Kidney epithelial cell (primary cell): ENCODE measurements at places on chromosomes 7 and 10.

GRCh38 chr10:133357285-133358161 is at the start of gene FUOM:
Gene FUOM, minus strand, starts transcription at chr10:133358019. Its CDS starts 12 bp downstream, at chr10:133358007.
- no peak for DNase-seq

GRCh38 chr10:89224739-89225443 is 17.8 kb upstream of the CH25H start:
- no peak for DNase-seq

- DNase-seq, result no peak
Measured at GRCh38 chr10:96413151-96413787, 54.5 kb upstream of the OPALIN start.

- DNase-seq, result no peak
Measured at GRCh38 chr7:81383846-81384245, 386.0 kb downstream of the HGF start.

DNA sequence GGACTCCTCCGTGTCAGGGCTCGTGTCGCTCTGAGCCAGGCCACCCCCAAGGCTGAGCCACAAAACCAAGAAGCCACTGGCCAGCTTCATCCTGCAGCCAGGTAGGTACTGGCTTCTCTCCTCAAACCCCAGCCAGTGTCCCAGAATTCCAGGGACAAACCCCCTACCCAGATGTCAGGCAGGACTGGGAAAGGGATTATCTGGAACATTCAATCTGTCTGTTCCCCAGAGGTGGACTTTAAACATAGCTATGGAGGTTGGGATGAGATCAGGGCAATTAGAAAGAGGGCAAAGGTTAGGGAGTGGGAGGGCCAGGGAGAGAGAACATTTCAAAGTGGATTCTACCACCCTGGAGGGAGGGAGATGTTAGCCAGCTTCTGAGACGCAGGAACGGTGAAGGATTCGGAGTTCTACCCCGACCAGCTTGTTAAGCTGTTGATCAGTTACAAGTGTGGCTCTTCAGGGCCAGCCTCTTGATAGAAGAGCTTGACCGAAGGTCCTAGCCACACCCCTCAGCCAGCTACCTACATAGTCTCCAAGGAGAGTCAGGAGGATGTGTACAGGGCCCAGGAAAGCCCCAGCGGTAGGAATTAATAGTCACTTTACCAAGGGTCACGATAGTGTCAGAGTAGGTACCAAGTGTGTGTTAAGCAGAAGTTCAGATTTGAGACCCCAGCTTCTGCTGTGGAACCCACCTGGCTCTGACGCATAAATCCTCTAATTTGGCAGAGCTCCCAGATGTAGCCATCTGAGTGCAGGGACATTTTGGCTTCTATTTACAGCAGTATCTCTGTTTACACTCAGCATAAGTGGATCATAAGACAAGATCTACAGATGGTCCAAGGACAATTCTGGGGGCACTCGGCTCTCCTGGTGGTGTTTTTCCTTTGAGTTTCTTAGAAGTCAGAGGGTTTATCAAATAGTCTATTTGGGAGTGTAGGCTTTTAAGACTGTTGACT is at the start of gene PLA2G12B:
TSS of gene PLA2G12B (minus strand) at position 211 of the 959 bp plus-strand sequence. CDS start at position 90, 121 bp downstream.
- no peak for DNase-seq

DNA sequence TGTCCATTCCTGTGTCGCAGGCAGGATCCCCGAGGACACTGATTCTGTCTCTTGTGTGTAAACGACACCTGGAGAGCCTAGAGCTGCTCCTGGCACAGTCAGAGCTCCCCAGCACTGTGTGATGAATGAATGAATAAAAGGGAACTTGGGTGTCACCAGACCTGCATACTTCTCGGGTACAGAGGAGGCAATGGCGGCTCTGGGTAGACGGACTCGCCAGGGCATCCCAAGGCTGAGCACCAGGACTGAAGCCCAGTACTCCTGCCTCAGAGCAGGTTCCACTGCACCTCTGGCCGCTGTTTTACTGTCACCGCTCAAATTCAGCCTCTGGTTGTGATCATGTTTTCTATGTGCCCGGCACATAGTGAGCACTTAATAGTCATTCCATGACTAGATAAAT is 255.8 kb downstream of the GLRX3 start:
- DNase-seq, result no peak

- DNase-seq, result no peak
Measured at GRCh38 chr10:48455392-48456151, 149.1 kb downstream of the MAPK8 start.

GRCh38 chr10:8150401-8150905 is 96.0 kb downstream of the GATA3 start:
- DNase-seq, result no peak

DNA sequence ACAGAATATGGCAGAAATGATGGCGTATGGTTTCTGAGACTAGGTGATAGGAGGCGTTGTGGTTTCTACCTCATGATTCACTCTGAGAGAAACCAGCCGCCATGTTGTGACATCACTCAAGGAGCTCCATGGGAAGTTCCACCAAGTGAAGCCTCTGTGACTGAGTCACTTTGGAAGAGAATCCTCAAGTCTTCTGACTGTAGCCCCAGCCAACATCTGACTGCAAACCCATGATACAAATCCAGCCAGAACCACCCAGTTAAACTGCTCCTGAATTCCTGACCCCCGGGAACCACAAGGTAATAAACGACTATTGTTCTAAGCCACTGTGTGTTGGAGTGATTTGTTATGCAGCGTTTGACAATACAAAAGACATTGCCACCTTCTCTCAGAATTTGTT is 91.1 kb upstream of the CARD11 start:
- no peak for DNase-seq

GRCh38 chr10:98320486-98321185 is 52.6 kb upstream of the LOXL4 start:
- DNase-seq, result no peak

DNA sequence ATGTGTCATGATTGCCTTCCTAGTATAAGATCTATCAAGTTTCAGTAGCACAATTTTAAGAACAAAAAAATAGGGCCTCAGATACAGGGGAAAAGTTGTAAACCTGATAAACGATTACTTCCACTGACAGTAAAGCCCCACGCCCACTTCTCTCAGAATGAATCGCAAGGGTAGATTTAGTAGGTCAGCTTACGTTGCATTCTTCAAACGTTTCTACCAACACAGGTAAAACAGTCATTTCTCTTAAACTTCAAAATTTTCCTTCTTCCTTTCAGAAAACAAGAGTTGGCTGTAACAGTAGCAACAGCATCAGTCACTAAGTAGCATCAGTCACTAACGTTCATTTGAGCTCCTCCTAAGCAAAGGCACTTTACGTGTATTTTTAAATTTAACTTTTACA is 221.5 kb downstream of the ADAM12 start:
- DNase-seq, result no peak

DNA sequence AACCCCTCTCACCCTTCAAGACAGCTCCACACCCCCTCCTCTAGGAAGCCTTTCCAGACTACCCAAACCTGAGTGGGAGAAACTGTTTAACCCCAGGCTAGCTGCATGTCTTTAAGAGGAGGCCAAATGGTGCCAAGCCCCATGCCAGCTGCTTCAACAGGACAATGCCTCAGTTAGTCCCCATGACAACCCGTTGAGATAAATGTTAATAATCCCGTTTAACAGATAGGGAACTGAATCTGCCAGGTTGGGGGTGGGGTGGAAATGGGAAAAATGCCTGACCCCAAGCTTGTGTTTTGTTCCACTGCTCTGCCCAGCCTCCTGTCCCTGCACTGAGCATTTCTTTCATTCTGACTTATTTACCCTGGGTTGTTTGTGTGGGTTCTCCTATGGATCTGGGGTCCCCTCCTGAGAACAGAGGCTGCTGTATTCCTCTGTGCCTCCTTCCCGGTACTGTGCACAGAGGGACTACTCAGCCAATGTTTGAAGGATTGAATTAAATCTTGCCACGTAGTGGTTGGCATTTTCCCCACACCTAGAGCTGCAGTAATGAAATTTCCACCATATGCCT is 452.6 kb upstream of the ZMIZ1 start:
- DNase-seq, result no peak

DNA sequence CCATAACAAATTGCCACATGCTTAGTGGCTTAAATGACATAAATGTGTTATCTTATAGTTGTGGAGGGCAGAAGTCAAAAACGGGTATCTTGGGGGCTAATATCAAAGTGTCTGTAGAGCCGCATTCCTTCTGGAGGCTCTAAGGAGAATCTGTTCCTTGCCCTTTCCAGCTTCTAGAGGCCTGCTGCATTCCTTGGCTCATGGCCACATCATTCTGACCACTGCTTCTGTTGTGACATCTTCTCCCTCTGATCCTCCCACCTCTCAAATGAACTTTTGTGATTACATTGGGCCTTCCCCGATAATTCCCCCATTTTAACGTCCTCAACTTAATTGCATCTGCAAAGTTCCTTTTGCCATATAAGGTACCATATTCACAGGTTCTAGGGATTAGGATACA is 76.1 kb downstream of the CYP26A1 start:
- DNase-seq, result no peak

GRCh38 chr10:31170636-31171035 is 139.0 kb upstream of the ZNF438 start:
- no peak for DNase-seq

DNA sequence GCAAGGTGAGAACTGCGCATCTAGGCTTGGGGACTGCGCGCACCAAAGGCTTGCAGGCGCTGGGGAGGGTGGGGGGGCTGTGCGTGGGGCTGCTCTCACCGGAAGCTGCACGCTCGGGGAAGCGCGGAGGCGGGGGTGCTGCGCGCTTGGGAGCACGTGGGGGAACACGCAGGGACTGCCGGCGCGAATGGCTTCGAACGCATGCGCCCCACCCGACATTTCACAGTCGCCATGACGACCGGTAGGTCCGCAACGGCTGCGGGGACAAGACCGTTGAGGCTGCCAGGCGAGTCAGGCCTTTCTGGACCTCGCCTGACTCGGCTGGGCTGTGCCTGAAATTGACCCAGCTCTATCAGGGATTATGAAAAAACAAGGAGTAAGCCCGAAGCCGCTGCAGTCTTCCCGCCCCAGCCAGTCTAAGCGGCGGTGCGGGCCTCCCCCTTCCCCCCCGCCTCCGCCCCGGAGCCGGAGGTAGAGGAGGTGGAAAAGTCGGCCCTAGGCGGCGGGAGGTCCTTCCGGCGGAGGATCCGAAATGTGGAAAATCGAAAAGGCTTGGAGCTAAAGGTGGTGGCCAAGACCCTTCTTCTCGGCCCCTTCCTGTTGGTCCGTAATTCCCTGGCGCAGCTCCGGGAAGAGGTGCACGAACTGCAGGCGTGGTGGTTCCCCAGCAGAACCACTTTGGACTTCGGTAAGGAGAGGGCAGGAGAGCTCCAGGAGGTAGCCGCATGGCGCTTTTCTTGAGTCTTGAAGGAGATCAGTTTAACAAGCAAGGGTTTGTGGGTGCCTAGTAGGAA is 34.9 kb upstream of the STEAP1 start:
- no peak for DNase-seq

- DNase-seq, result no peak
Measured at GRCh38 chr7:116717137-116717536, 45.1 kb downstream of the MET start.

- no peak for DNase-seq
Measured at GRCh38 chr7:133230591-133231194, 22.2 kb upstream of the EXOC4 start.

- DNase-seq, result peak; percentile 81
Measured at GRCh38 chr10:129642427-129642826, 175.4 kb downstream of the MGMT start.

DNA sequence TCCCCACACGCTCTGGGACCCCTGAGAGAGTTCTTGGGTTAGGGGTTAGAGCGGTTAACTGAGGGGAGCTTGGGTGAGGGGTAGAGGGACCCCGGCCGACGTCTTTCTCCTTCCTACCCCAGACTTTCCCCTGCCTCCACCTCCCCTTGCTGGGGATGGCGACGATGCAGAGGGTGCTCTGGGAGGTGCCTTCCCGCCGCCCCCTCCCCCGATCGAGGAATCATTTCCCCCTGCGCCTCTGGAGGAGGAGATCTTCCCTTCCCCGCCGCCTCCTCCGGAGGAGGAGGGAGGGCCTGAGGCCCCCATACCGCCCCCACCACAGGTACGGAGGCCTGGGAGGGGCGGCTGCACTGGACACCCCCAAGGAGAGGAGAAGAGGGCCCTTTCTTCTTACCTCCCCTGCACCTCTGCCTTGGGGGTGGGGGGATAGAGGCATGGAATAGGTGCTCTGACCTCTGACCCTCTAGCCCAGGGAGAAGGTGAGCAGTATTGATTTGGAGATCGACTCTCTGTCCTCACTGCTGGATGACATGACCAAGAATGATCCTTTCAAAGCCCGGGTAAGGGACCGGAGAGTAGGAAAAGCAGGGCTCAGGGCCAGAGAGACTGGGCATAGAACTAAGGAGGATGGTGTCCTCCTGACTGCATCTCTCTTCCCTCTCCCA is 1.1 kb downstream of the ZYX start:
- DNase-seq, result no peak

DNA sequence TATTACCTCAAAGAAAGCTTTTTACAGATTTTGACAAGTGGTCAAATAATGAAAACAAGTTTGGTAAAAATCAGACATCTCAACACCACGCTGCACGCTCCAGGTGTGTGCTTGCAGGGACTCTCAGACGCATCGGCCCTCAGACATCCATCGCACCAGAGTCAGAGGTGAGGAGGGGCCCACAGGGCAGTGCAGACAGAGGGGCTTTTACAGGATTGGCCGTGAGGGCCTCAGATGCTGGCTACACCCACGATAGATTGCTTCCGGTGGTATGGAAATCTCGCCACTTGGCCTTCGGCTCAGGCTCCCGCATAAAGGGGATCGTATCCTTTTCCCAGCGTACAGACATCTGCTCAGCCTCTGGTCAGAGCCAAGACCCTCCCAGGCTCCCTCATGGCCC is 72.1 kb downstream of the TCERG1L start:
- DNase-seq, result no peak

DNA sequence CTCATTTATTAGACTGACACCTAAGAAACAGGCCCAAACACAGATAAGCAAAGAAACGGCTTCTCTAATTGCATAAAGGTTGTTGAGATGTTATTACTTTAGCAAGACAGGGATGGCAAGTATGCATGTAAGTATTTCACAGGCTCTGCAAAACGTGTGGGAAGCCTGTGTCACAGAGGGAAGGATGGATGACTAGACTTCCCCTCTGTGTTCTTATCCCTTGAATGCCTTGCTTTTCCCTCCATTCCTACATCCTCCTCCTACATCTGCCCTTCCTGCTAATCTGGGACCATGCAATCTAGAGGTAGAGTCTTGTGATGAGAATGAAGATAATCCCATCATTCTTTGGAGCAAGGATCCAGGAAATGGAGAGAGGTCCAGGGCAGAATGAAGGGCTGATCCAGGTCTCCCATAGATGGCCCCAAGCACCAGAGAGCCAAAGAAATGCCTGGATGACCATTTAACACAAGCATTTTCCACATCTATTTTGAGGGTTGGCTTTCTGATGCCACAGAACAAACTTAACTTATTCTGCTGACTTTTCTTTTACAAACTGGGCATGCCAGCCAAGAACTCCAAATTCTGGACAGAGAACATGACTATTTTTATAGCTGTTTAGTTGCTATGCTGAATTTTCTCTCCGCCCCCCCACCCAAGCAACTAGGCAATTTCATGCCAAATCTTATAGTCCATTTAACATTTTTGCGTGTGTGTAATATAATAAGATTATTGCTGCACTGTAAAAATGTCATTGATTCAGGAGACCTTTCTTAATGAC is 48.1 kb downstream of the NRP1 start:
- DNase-seq, result no peak

GRCh38 chr10:17669185-17669872 is 25.4 kb downstream of the STAM start:
- no peak for DNase-seq
